NT2/D1 (cell line): ENCODE measurements at places on chromosomes 5 and 9.
A peak's percentile ranks its signal among the peaks of the same experiment; 100 is the strongest.

DNA sequence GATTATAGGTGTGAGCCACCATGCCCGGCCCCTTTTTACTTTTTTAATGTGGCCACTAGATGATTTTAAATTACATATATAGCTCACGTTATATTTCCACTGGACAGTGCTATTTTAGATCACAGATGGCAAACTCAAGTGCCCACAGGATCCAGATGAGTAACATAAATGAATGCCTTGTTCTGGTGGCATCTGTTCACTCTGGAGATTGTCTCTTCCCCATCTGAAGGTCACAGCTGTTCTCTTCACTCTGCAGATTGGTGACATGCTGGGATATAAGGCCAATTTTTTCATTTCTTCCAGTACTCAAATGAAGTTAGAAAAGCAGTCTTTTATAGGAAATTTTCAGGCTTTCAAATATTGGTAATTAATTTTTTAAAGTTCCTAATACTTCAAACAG, 160.1 kb downstream of the DOCK8 start:
- no peak for DNase-seq

GRCh38 chr5:95486191-95486590, 68.6 kb downstream of the SKIC3 start:
- DNase-seq, result peak; percentile 28

DNA sequence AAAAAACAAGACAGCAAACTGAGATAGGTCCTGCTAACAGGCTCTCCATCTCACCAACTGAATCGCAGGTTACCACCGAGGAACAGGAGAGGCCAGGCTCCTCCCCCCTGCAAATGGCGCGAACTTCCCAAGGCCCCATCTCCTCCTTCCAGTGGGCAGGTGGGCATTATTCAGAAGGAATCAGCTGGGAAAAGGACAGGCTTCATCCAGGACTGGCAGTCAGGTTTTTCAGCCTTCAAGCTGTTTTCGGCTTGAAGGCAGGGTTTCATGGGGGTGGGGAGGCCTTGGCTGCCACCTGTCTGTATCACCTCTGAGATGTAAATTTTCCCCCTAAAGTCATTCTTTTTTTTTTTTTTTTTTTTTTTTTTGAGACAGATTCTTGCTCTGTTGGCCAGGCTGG, 79.4 kb downstream of the SFXN1 start:
- DNase-seq, result no peak

GRCh38 chr9:19255821-19256220, 25.3 kb downstream of the DENND4C start:
- DNase-seq, result no peak

- no peak for DNase-seq
Measured at GRCh38 chr9:26888271-26888670, 4.3 kb downstream of the CAAP1 start.

GRCh38 chr9:111924281-111924680, 27.7 kb downstream of the UGCG start:
- no peak for DNase-seq

DNA sequence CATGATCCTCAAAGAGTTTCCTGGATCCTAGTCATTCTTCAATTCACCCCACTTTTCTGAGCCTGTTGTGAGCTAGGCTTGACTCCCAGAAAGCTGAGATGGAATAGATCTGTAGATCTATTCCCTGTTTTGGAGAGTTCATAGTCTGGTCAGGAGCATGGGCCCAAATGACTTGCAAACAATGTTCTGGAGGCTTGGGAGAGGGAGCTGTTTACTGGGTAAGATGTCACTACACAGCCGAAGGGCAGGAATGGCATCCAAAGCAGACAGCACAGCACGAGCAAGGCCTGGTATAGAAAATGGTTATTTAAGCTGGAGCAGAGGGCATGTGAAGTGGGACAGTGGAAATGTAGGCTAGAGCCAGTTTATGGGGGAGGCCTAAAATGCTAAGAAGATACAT, 152.5 kb upstream of the ALDH1B1 start:
- no peak for DNase-seq

DNA sequence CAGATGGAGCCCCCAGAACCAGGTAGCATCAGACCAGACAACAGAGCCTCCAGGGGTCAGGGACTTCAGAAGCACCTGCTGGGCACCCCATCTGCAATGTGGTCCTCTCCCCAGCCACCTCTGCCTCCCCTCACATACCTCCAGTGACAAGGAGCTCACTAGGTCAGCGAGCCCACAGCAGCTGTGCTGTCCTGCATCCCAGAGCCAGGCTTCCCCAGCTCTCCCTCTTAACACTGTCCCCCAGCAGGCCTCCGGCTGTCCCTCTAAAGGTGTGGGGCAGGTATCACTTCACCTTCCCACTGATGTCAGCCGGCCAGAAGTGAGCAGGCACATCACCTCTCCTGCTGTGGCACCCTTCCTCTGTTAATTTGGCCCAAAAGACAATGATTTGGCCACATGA, 83.6 kb downstream of the LMX1B start:
- DNase-seq, result no peak

DNA sequence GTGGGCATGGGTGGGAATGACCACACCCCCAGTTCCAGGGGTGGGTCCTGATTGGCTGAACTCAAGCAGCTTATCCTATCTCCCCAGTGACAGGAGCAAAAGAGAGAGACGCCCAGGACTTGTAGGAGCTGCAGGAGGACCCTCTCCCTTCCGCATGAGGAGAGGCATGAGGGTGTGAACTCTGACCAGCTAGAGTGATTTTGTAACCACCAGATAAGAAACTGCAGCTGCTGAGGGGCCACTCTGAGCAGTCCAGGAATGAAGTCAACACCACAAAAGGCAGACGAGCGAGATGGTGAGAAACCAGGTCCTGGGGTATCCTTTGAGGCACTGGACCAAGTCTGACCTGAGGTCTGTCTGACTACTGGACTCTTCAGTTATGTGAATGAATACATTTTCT, 521.9 kb downstream of the BNC2 start:
- DNase-seq, result no peak

- DNase-seq, result no peak
Measured at GRCh38 chr5:79075646-79076426, 6.3 kb downstream of the BHMT2 start.

DNA sequence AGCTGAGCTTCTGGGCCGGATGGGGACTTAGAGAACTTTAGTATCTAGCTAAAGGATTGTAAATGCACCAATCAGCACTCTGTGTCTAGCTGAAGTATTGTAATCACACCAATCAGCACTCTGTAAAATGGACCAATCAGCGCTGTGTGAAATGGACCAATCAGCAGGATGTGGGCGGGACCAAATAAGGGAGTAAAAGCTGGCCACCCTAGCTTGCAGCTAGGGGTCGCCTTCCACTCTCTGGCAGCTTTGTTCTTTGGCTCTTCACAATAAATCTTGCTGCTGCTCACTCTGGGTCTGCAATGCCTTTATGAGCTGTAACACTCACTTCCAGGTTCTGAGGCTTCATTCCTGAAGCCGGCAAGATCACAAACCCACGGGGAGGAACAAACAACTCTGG, 354.0 kb downstream of the PRR16 start:
- DNase-seq, result no peak

GRCh38 chr5:85931220-85931619, 686.5 kb upstream of the COX7C start:
- no peak for DNase-seq

DNA sequence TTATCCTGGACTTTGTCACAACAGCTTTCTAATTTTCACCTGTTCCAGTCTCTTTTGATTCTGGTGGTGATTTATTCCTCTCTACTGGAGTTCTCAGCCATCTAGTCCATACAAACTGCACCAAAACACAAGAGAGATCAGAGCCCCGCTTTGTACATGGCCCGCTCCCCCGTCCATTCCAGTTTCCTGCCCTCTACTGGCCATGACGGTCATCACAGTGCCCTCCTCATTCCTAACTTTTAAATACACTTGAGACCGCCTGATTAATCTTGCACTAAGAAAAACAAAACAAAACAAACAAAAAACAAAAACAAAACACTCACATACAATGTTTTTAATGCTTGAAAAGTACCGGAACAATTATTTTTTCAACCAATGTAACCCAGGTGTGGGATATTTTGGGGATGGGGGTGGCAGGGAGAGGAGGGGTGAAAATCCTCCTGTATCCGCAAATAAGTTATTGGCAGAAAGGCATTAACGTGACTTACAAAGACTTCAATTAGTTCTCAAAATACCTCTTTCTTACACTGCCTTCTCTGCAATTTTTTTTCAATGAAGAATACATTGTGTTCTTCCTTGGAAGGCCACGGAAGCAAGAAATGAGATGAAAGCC, 84.8 kb upstream of the PAM start:
- DNase-seq, result no peak

DNA sequence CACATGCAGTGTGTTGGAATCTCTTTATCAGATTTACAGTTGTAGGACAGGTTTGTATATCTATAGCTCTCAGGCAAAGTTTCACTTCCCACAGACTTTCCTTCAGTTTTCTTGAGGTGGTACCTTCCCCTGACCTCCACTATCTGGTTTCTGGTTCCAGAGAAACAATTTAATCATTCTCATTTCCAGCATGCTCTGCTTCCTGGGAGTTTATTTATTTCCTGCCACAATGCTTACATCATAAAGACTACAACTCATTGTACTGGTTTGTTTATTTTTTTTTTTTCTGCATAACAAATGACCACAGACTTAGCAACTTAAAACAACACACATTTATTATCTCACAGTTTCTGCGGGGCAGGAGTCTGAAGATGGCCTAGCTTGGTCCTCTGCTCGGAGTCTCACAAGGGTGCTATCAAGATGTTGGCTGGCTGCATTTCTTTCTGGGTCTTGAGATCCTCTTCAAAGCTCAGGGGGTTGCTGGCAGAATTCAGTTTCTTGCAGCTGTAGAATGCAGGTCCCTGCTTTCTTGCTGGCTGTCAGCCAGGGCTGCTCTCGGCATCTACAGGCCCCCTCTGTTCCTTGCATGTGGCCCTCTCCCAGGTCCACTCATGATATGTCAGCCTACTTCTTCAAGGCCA, 247.7 kb downstream of the ENC1 start:
- no peak for DNase-seq

DNA sequence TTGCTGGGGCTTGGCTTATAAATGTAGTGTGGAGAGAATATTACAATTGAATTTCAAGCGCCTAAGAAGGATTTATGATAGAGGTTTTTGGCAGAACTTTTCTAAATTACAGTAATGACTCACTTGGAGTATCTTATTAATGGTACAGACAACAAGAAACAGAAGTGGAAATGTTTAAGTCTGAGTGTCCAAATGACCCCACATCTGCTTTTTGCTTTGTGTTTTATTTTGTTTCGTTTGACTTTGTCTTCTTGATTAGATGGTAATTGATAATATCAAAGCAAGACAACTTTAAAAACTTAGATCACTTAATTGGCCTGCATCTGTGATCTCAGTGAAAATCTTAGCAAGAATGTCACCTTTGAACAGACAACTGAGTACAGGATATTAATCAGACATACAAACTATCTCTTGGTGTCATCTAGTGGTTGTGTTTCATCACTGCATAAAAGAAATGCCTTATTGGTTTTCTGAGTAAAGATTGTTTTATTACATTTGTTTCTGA, 577.4 kb downstream of the ISL1 start:
- no peak for DNase-seq

GRCh38 chr9:86563936-86564335, 209.7 kb upstream of the TUT7 start:
- DNase-seq, result no peak

DNA sequence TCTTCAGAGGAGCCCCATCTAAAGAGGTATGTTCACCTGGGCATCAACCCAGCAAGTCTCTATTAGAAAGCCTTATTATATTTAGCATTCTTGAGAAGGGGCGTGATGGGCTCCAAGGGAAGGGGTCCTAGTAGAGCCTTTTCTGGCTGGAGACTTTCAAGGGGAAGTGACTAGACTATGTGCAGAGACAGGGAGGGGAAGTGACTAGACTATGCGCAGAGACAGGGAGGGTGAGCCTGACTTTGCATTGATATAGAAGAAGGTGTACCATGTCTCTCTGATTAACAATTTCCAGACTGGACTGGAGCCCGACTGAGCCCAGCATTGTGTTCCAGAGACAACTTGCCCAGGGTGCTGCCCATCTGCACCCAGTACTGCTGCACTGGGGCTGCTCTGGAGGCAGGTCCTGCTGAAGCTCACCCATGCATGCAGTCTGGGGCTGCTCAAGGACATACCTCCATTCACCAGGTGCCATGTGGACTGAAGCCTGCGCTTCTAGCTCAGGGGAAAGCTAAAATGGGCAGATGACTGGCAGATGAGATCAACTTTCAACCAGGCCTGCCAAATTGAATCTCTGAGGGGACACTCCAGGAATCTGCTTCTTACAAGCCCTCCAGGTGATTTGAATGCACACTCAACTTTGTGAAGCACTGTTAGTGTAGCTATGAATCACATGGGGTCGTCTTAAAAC, 83.0 kb upstream of the GNA14 start:
- no peak for DNase-seq

GRCh38 chr9:16720386-16720785, 150.1 kb downstream of the BNC2 start:
- DNase-seq, result no peak

GRCh38 chr5:42131081-42131480, 206.0 kb downstream of the FBXO4 start:
- peak; percentile 11 for DNase-seq

DNA sequence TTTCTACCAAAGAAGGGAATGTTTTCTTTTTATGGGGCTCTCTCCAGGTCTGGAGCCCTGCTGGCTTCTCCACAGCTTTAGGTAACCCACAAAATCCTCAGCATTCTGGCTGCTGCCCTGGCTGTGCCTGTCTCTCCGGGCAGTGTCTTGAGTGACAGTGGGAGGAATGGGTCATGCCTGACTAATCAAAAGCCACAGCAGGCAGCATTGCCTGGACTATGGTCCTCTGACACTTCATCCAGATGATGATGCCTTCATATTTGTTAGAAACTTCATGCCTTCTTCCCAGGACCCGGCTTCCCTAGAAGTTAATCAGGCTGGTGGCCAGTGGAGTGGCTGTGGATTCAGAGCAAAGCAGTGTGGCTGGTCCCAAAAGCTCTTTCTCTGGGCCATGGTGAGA, 32.2 kb upstream of the TGFBI start:
- no peak for DNase-seq

GRCh38 chr5:2817031-2817603, 65.6 kb upstream of the IRX2 start:
- DNase-seq, result no peak

- DNase-seq, result no peak
Measured at GRCh38 chr5:38420246-38420645, 136.2 kb downstream of the LIFR start.

- DNase-seq, result no peak
Measured at GRCh38 chr5:21254161-21254560, 1266.2 kb upstream of the CDH18 start.

DNA sequence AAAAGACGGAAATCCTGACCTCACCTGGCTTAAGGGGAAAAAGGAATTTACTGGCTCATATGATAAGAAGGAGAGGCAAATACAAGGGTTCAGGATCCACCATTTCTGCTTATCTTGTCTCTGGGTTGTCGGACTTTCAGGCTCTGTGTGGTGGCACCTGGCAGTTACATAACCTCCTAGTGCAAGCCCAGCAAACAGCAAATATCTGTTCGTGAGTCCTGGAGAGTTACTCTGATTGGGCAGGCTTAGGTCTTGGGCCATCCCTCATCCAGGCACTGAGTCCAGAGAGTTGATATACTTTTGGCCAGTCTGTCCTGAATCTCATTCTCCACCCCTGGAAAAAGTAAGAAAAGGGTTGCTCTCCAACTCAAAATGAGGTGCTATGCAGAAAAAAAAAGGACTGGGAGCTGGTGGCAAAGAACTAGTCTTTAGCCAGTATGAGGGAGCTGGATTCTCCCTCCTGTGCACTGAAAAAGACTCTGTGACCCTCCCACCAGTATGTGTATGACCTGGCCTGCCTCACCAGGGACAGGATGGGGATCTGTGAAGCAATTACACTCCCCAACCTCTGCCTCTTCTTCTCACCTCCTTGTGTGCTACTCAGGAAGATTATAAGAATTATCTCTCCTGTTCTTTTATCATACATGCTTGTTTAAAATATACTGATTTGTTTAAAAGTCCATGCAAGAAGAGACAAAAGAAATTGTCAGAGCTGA, 282.9 kb downstream of the ARHGAP26 start:
- no peak for DNase-seq
